ENCODE measurements at places on chromosomes 6 and 20.
A peak's percentile ranks its signal among the peaks of the same experiment; 100 is the strongest.

- no peak for DNase-seq
Measured at GRCh38 chr20:32330555-32330897, 27.6 kb upstream of the ASXL1 start.

GRCh38 chr20:35121186-35121585, 25.9 kb downstream of the EDEM2 start:
- no peak for DNase-seq

- DNase-seq = no peak
Measured at GRCh38 chr20:3565851-3566250, 95.0 kb downstream of the ATRN start.

DNA sequence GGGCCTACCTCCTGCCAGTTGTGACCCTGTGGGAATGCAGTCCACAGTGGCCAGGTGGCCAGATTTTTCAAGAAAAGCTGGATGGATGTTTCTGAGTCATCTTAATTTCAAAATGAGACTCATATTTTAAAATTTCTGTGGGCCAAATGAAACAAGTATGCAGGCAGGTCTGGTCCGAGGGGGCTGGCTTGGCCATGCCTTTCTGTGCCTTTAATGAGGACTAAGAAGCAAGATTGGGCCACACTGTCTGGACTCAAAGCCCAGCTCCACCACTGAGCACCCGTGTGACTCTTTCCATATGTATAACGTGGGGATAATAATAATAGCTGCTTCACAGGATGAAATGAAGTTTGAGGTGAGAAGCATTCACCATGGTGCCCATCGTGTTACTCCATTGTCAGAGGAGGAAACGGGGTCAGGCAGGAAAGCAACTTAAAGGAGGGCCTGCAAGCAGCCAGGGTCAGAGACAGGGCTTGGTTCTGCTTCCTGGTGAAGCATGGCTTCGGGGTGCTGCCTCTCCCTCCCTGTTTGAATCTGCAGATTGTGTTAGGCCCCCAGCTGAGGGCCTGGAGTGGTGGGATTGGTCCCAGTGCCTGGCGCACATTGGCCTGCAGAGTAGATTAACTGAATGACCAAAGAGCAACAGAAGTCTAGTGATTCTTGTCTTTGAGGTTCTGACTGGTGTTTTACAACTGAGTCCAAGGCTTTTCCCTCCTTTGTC, 3.8 kb downstream of the SOX12 start:
- DNase-seq = no peak

DNA sequence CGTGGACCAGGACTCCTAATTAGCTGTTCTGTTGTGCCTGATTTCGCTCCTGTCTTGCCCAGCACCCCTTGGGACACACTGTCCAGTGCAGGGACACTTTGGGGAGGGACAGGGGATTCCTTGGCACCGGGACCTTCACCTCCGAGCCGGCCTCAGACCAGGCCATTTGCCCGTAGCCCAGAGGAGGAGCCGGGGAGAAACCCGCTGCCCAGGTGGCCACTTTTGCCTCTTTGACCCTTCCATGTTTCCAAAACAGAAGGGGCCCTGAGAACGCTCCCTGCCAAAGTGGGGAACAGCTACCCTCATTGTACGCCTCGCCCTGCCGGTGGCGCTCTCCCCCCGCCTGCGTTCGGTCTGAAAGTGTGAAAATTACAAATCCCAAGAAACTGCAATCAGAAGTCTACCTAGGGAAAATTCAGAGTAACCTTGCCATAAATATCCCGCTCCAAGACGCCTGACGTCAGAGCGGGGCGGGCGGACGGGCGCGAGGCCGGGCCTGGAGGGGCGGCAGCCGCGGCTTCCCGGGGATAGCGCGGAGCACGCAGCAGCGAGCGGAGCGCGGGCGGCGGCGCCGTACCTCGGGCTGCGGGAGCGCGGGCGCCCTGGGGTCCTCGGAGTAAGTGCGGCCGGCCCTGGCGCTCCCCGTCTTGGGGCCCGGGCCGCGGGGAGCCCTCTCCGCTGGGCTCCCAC, at the start of gene DAAM2:
Gene DAAM2 (plus strand): TSS at position 527 of the 690 bp plus-strand sequence. CDS start 63,927 bp downstream, outside the sequence.
- DNase-seq = peak; percentile 17

DNA sequence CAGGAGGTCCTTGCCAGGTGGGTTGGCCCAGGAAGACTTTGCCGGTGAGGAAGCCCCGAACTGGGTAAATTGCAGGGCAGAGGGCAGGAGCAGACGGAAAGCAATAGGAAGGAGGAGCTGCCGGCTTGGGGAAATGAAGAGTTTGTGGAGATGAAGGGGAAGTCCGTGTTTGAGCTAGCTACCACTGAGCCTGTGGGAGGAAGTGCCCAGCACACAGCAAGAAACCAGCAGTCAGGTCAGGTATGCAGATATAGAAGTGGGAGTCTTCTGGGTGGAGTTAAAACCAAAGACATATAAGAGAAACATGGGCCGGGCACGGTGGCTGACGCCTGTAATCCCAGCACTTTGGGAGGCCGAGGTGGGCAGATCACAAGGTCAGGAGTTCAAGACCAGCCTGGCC, 34.7 kb downstream of the CD24 start:
- DNase-seq = no peak

DNA sequence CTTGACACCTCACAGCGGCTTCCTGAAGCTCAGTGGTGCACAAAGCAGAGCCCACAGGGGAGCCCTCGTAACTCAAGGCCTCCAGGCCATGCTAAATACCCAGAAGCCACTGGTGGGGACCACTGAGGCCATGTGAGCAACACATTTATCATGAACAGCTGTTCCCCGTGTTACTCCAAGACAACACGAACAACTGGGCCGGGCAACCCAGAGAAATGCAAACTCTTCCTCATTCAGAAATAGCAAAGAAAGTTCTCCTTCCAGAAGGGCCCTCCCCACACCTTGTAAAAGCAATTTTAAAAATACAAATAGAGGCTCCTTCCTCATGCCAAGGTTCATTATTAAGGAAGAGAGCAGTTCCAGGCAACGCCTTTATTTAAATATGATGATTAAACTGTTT, 36.3 kb upstream of the SLCO4A1 start:
- DNase-seq = no peak

Measured in HuH-7 (cell line).